ENCODE measurements at places on chromosomes 7 and 10.

- DNase-seq: no peak
- no peaks in the 10 kb centered on the region for H3K4me1 ChIP-seq
- no peak overlapping the region for H3K27ac ChIP-seq
Measured at GRCh38 chr7:72286519-72286918, 125.6 kb downstream of the CALN1 start.

DNA sequence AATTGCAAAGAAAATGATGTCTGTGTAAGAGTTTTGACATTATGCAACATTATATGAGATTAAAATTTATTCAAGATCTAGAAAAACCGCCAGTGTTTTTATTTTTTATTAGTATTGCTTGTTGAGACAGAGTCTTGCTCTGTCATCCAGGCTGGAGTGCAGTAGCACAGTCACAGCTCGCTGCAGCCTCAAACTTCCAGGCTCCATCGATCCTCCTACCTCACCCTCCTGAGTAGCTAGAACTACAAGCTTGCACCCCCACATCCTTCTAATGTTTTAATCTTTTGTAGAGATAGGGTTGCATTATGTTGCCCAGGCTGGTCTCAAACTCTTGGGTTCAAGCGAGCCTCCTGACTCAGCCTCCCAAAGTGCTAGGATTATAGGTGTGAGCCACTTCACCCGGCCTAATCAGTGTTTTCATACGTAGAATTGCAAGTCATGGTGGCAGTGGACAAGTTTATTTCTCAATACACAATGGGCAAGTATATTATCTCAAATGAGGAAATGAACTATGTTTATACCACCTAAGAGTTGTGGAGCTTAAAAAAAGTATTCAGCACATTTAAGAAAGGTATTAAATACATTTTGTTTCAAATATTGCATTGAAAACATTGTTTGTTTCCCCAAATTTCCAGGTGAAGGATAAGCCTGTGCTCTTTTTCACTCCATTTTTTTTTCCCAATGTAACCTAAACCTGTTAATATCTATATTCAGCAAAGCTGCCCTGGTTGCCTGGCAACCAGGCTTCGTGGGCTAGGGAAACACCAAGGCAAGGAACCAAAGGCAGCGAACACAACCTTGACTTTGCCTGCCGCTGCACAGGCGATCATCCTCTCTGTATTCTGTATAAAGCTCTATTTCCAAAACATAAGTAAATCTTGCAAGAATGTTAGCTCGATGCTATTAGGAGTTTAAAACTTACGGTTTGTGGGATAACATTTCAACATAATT lies 163.9 kb downstream of the CACNB2 start:
- no peaks in the 10 kb centered on the region for H3K36me3 ChIP-seq
- no peaks in the 10 kb centered on the region for H3K27me3 ChIP-seq
- H3K27ac ChIP-seq: no peak overlapping the region
- H3K4me1 ChIP-seq: no peaks in the 10 kb centered on the region

DNA sequence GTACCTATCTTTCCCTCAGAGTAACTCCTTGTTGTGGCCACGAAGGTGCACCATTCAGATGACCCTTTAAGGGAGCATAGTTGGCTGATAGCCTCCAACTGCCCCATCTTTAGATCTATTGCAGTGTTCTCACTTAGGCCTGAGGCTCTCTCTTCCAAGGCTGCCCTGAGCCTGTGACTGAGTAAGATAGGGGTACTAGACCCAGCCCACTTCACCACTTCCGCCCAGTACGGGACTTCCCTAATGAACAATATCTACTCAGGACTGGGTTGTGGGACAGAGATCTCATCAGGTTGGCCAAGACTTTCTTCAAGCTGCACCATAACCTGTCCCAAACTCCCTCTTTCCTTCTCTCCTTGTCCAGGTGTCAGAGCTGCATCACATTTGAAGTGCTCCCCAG lies 5.7 kb upstream of the GNAI1 start:
- no peaks in the 10 kb centered on the region for H3K36me3 ChIP-seq
- H3K4me1 ChIP-seq: no peaks in the 10 kb centered on the region
- no peak for DNase-seq
- H3K4me3 ChIP-seq: no peak overlapping the region
- H3K27ac ChIP-seq: no peak overlapping the region
- peaks cover 5% of the 10 kb centered on the region for H3K27me3 ChIP-seq

DNA sequence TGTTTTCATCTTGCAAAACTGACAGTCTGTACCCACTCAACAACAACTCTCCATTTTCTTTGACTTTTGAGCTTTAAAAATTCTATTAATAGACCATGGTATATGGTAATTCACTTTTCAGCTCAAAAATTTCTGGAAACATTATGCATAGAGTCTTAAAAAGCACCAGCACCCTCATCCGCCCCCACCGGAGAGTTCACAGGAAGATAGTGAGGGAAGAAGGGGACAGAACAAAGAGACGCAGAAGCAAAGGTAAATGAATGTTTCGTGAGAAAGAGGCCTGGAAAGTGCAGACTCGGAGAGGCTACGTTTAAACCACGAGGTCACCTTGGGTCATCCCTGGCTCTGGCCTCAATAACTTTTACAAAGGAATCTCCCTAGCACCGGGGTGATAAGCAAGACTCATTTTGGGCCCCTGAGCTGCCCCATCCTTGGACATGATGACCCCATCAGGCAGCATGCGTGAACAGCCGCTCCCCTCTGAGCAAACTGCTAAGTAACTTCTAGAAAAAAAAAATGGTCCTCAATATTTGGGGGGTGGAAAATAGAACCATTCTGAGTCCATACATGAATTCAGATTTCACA lies 96.3 kb downstream of the CPXM2 start:
- H3K27ac ChIP-seq: no peak overlapping the region
- no peak overlapping the region for H3K4me3 ChIP-seq
- no peak for DNase-seq
- H3K36me3 ChIP-seq: peaks cover 2% of the 10 kb centered on the region

DNA sequence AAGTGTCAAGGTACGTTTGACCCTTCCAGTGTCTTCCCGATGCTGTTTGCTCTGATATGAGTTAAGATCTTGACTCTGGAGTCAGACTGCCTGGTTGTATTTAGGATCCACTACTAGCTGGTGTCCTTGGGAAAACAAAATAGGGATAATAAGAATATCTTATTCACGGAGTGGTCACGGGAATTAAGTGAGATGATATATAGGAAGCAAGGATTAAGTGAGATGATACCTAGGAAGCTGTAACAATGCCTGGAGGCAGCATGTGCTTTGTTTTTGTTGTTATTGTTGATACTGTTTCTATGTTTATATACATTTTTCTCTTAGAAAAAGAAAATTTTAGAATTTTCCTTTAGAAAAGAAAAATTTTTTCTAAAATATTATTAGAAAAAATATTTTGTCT lies 87.0 kb downstream of the LYZL1 start:
- no peak overlapping the region for H3K27ac ChIP-seq
- no peak overlapping the region for H3K4me3 ChIP-seq
- peaks cover 60% of the 10 kb centered on the region for H3K27me3 ChIP-seq
- H3K4me1 ChIP-seq: peaks cover 6% of the 10 kb centered on the region

DNA sequence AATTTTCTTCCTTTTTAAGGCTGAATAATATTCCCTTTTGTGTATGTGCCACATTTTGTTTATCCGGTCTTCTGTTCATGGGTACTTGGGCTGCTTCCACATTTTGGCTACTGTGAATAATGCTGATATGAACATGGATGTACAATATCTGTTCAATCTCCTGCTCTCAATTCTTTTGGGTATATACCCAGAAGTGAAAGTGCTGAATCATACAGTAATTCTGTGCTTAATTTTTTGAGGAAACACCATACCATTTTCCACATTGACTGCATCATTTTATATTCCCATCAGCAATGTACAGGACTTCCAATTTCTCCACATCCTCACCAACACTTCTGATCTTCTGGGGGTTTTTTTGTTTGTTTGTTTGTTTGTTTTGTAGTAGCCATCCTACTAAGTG lies 135.0 kb upstream of the INHBA start:
- DNase-seq: no peak
- no peaks in the 10 kb centered on the region for H3K36me3 ChIP-seq
- H3K4me1 ChIP-seq: no peaks in the 10 kb centered on the region
- no peaks in the 10 kb centered on the region for H3K27me3 ChIP-seq
- H3K4me3 ChIP-seq: no peak overlapping the region
- H3K27ac ChIP-seq: no peak overlapping the region

GRCh38 chr7:142913051-142913450 lies 20.5 kb downstream of the TRPV5 start:
- no peak for DNase-seq
- no peak overlapping the region for H3K4me3 ChIP-seq

Data from central memory CD8-positive, alpha-beta T cell (primary cell).